Right ventricle myocardium inferior (tissue), 1 donor: ENCODE measurements at places on chromosomes 1 and 21.

DNA sequence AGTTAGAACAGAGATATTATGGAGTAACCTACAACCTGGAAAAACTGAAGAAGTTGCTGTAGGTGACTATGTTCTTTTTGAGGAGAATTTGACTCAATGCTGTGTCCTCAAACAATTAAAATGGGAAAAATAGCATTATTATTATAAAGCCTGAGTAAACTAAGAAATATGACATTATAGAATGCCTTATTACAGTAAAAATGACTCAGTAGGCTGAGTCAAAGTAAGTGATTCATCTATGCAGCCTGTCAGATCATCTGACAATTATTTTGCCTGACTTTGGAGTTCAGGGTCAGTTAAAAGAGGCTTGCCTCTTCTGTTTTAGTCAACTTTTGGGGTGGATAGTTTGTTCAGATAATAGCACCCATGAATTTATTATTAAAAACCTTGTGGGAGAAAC is 150.8 kb upstream of the PTGFR start:
- DNase-seq, result no peak

- no peak for DNase-seq
These were observed 67.7 kb downstream of the MACF1 start for GRCh38 chr1:39272027-39272797.

DNA sequence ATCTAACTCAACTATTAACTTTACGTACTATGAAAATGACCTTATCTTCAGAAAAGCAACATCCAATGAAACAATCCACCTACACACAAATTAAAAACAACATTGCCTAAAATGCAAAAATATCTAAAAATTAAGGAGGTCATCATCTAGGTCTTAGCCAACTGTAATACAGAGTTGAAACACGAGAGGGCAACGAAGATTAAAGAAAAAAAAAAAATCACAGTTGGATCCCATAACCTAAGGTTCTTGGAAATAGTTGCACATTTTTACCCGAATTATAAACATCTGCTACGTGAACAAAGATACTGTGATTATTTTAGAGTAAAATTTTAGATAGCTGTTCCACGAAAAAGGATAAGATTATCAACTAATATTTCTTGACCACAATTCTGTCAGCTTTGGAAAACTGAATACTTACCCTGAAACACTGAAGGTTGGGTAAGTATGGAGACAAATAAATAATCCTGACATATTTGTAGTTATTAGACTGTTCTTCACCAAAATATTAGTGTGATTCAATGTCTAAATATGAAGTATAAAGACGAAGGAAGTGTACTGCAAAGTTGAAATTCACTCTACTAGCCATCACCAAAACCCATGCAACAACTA is 88.0 kb upstream of the AK4 start:
- no peak for DNase-seq

- DNase-seq, result no peak
These were observed 3.7 kb downstream of the LYPLAL1 start for GRCh38 chr1:219177363-219177762.

GRCh38 chr1:53062708-53063591 is 937 bp downstream of the PODN start:
- DNase-seq, result peak; percentile 53

GRCh38 chr1:81617308-81617967 is 183.3 kb upstream of the ADGRL2 start:
- no peak for DNase-seq

GRCh38 chr1:79100385-79100784 is 93.9 kb upstream of the ADGRL4 start:
- no peak for DNase-seq

- no peak for DNase-seq
These were observed 121.6 kb downstream of the PTBP2 start for GRCh38 chr1:96843196-96843595.

GRCh38 chr1:117366177-117367045 is 838 bp upstream of the MAN1A2 start:
- DNase-seq, result peak; percentile 92

DNA sequence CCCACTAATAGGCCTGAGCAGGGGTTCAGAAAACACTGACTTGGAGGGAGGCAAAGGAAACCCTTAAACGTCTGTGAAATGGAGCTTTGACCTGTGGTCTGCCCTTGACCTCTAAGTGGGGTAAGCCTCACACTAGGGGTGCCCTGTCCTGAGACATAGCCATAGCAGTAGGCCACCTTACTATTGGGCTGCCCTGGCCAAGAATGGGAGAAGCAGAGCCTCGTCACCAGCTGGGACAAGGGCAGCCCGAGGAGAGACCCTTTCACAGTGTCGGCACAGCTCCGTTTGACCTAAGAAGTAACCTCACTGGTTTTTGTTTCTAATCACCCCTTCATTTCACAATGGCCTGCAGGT is 26.4 kb upstream of the IFNAR2 start:
- no peak for DNase-seq

GRCh38 chr1:234683861-234684632 is 74.1 kb upstream of the IRF2BP2 start:
- peak; percentile 67 for DNase-seq

DNA sequence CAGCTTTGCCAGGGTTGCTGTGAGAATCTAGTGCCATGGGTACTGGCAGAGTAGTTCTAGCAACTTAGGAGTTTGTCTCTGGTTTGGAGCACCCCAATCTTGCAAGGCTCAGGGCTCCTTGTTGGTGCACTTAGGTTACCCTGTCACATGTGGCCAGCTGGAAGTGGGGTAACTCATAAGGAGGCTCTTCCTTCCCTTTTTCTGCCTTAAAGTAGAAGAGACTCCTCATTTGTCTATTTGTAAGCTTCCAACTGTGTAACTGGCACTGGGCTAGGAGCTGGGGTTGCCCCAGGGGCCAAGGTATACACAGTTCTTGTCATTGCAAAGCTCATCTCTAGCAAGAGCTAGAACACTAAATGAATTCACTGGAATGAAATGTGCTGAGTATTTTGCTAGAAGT is 10.6 kb downstream of the MROH7 start:
- DNase-seq, result no peak

DNA sequence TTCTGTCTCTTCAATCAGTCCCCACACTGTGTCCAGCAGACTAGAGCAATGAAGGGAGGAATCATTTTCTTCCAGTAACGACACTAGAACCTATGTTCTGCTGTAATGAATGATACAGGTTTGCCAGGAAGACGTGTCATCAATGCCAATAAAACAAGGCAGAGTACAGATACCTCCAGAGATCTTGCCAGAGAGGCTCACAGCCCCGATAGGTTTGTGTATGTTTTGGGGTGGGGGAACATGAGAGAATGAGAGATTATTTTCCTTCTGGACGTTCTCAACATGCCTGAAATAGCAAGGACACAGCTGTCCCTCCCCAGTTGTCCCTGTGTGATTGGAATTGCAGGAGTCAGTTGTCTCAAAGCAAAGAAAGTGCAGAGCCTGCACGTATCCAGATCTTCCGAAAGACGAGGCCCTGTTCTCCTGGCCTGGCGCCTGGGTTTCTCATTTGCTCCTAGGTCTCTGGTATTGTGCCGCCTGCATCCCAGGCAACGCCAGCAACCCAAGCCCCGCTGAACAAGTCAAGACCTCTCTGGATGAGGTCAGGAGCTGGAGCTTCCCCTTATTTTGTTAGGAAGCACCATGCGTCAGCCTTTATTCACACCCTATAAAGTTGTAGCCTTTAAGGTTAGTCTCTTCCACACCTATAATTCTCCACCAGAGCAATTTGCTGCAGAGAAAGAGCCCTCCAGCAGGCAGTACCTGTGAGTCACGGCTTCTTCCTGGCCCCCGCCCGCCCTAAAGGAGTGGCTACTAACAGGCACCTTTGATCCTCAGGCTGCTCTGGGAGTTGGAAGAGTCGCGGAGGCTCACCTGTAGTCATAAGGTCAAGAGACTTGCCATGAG is 130.5 kb downstream of the TOMM20 start:
- peak; percentile 76 for DNase-seq

DNA sequence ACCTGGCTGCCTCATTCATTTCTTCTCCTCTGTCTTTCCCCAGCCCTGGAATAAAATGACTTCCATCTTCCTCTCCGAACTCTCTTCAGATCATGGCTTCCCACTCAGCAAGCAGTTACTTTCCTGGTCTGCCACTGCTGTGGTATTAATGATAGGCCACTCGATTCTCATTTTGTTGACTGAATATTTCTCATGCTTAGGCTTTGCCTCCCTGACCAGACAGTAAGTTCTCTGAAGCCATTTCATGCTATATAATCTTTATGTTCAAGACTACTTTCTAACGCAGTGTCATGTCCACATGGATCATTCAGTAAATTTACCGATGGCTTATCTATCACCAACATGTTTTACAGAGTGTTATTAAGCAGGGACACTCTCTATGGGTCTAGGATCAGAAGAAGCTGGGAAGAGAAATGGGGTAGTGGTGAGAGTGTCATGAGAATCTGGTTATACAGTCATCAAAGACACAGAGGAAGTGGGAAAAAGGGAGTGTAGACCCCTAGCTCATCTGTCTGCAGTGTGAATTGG is 20.6 kb downstream of the RUNX1 start:
- DNase-seq, result no peak

- DNase-seq, result no peak
These were observed 87.8 kb downstream of the PRKAB2 start for GRCh38 chr1:147084273-147085096.

GRCh38 chr1:165281207-165281901 is 75.2 kb downstream of the LMX1A start:
- DNase-seq, result no peak

GRCh38 chr1:37634244-37634991 is at the start of gene RSPO1:
Gene RSPO1 (minus strand): TSS chr1:37634892. CDS start chr1:37629661, 5,231 bp downstream.
- DNase-seq, result no peak

DNA sequence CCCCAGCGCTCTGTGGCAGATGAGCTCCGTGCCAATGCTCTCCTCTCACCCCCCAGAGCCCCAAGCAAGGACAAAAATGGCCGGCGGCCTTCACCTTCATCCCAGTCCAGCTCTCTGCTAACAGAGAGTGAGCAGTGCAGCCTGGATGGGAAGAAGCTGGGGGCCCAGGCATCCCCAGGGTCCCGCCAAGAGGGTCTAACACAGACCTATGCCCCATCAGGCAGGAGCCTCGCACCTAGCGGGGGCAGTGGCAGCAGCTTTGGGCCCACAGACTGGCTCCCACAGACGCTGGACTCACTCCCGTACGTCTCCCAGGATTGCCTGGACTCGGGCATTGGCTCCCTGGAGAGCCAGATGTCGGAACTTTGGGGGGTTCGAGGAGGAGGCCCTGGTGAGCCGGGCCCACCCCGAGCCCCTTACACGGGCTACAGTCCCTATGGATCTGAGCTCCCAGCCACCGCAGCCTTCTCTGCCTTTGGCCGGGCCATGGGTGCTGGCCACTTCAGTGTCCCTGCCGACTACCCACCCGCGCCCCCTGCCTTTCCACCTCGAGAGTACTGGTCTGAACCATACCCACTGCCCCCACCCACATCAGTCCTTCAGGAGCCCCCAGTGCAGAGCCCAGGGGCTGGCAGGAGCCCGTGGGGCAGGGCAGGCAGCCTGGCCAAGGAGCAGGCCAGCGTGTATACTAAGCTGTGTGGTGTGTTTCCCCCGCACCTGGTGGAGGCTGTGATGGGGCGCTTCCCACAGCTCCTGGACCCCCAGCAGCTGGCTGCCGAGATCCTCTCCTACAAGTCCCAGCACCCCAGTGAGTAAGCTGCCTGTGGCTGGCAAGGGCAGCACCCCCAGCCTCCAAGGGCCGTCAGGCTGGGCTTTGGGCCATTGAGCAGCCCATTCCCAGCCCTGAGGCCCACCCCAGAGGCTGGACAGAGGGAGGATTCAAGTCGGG is 8.7 kb downstream of the ZC3H12A start:
- DNase-seq, result peak; percentile 55

- no peak for DNase-seq
These were observed 84.3 kb downstream of the COL11A1 start for GRCh38 chr1:103024051-103024450.

DNA sequence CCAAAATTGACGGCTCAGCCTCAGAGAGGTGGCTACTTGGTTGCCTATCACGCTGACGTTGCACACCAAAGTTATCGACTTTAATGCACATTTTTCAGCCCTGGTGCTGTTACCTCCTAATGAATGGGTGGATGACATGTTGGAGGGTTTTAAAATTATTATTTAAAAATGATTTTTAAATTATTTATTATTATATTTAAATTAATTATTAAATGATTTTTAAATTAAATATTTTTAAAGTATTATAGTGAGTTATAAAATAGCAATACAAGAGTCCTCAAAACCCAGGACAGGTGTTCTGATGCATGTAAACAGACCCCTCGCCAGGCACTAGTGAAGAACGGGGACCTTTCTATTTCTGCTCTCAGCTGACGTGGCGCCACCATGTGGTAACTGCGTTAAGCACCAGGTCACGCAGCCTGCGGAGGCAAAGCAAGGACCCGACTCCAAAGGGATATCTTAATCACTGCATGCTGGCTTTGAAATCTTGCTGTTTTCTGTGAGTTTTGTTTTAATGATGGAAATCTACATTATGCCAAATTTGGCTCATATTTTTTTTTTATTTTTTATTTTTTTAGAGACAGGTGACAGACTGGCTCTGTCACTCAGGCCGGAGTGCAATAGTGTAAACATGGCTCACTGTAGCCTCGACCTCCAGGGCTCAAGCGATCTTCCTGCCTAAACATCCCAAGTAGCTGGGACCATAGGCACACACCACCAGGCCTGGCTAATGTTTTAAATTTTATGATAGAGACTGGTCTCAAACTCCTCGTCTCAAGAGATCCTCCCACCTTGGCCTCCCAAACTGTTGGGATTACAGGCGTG is 22.6 kb downstream of the CASP9 start:
- DNase-seq, result peak; percentile 81

DNA sequence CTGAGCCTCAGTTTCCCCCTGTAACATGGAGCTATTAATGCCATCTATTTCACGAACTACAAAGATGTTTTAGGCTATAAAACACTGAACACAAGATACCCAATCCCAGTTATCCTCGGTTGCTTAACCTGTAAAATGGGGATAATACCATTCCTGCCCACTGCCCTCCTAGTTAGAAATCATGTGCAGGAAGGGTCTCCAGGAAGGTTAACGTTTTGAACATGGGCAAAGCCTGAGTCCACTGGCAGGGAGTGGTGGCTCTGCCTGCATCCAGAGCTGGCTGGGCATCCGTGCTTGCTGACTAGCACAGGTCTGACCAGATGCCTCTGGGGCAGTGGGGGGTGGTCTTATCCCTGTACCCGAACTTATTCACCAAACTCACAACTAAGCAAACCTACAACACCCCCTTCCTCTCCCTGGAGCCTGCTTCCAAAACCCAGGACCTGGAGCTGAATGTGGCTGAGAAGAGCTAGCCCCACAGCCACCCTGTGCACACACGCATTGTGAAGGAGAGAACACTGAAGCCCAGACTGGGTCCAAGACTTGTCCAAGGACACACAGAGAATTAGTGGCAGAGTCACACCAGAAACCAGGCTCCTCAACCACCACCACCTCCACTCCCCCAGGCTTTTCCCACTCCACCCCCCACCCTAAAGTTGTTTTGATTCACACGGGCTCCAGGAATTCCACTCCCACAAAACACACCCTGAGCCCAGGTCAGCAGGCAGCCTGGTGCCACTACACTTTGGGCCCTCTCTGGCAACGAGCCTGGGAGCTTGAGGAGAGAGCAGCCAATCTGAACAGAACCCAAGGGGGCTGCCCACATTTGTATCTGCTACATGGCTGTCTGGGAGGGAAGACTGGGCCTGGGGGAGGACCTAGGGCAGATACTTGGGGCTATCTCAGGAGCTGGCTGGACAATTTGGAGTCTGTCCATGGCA is 1.6 kb downstream of the E2F2 start:
- DNase-seq, result peak; percentile 46
